ENCODE measurements at places on chromosomes 5 and 9.

GRCh38 chr9:129669141-129669718 lies 3.8 kb downstream of the PRRX2 start:
- no peak for DNase-seq

GRCh38 chr9:3256571-3257330 lies 269.1 kb downstream of the RFX3 start:
- no peak for DNase-seq

DNA sequence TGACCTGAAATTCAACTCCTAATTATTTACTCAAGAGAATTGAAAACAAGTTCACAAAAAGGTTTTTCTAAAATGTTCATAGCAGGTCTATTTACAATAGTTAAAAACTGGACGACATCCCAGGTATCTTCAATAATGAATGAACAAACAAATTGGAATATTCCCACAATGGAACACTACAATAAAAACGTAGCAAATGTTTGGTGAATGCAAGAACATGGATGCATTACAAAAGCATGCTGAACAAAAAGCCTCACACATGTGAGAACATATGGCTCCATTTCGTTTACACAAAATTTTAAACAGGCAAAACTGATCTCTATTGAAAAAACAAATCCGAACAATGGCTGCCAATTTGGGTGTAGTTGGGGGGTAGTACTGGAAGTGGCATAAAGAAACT lies 669.9 kb downstream of the MTRR start:
- DNase-seq, result no peak

GRCh38 chr9:135157856-135158563 lies 70.5 kb downstream of the OLFM1 start:
- DNase-seq, result no peak

DNA sequence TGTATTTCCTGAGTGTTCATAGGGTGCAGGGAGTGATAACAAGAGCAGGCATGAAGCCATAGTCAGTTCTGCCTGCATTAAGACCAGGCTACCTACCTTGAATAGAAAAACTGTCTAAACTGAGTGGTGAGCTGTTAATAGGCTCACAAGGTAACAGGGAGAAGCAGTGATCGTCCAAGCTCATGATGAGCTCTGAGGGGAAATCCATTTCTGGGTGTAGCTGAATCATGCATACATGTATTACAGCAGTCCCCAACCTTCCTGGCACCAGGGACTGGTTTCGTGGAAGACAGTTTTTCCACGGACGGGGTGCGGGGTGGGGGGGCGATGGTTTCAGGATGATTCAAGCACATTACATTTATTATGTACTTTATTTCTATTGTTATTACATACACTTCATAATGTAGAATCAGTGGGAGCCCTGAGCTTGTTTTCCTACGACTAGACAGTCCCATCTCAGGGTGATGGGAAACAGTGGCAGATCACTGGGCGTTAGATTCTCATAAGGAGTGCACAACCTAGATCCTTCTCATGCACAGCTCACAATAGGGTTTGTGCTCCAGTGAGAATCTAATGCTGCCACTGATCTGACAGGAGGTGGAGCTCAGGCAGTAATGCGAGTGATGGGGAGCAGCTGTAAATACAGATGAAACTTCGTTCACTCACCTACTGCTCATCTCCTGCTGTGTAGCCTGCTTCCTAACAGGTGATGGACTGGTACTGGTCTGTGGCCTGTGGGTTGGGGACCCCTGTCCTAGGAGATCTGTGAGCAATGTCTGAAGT lies 100.0 kb upstream of the IL6ST start:
- peak; percentile 57 for DNase-seq

DNA sequence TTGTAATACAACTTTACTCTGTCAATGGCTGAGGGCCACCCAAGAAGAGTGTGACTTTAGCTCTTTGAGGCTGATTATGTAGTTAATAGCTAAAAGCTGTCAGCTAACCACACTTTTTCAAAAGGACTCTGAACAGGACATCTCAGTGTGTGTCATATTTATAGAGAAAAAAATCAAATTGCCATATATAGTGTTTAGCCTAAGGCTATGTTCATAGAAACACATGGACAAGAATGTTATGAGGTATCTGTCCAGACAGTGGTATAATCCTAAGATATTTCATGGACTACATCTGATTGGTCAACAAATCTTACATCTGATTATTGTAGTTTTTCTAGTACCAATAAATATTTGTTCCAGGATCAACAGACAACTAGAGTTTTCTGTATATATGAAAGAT lies 42.1 kb upstream of the CDH18 start:
- DNase-seq, result no peak

DNA sequence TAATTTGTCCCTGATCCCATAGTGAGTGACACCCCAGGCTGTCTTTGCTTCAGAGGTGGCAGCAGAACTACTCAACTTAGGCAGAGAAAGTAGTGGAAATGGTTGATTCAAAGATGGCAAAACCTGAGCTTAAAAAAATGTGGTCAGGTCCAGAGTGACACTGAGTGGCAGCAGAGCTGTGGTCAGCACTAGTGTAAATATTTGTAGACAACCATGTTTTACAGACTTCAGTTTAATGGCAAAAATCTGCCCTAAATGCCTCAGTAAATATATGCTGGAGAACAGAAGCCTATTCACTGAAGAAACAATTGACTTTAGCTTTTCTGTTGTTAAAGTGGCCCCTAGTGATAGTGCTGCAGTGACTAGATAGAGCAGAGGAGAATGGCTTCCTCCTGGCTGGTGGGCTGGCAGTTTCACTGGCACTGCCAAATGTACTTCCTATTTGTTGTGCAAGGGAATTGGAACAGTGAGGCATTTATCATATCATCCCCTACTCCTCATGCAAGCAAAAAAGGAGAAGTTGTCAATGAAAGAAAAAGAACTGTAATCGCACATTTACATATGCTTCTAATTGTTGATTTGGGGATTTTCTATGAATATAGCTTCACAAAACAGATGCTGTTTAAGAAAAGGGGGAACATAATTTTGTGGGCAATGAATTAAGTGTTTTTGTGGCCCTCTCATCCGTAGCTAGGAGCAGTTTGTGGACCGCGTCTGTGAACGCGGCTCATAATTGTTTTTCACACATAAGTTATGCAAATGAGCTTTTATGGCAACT lies 12.0 kb downstream of the PBX3 start:
- no peak for DNase-seq
